ENCODE measurements at places on chromosomes 4 and X.

DNA sequence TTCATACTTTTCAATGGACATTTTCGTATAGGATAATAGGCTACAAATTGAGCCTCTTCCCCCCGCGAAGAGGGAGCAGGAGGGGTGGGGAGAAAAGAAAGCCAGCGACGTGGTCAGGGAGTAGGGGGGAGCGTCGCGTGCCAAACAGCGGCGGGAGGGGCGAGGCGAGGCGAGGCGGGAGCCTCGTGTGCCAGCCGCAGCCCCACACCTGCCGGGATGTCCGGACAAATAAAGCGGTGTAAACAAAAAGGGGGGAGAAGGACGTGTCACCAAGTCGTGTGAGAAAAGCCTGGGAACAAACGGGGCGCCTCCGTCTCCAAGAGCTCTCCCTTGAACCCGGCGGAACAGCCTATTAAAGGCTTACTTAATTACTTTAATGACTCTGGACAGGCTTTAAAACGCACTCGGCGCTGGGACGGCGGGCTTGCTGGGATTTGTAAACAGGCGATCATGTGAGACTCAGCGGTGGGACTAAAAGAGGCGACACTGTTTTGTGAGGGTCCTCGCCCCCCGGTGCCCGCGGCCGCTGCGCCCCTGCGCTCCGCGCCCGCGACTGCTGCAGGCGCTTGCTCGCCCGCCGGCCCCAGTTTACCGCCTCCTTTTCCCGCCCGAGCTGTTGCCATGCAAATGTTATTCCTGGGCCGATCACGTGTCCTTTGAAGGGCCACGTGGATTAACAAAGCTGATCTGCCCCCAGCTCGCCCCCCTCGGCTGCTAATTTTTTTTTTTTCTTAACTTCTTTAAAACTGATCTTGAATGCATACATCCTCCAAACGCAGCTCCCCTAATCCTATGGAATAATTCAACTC, at the start of gene HELT:
Gene HELT (plus strand): TSS at position 527 of the 809 bp plus-strand sequence. CDS start 439 bp downstream, outside the sequence.
- DNase-seq = no peak

- DNase-seq = no peak
Observed at GRCh38 chr4:30746735-30747134, 26.6 kb downstream of the PCDH7 start.

DNA sequence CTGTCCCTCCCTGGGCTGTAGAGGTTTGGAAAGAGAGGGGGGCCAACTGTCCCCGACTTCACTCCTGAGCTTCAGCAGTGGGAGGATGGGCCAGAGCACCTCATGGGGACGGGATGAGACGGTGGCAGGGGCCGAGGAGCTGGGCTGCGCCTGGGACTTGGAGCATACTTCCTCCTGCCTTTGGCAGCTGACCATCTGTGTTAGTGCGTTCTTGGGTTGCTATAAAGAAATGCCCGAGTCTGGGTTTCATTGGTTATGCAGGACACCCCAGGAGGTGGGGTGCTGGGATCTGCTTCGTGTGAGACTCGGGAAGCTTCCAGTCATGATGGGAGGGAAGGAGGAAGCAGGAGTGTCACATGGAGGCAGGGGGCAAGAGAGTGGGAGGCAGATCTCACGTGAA, 7.4 kb downstream of the PSAPL1 start:
- DNase-seq = no peak

DNA sequence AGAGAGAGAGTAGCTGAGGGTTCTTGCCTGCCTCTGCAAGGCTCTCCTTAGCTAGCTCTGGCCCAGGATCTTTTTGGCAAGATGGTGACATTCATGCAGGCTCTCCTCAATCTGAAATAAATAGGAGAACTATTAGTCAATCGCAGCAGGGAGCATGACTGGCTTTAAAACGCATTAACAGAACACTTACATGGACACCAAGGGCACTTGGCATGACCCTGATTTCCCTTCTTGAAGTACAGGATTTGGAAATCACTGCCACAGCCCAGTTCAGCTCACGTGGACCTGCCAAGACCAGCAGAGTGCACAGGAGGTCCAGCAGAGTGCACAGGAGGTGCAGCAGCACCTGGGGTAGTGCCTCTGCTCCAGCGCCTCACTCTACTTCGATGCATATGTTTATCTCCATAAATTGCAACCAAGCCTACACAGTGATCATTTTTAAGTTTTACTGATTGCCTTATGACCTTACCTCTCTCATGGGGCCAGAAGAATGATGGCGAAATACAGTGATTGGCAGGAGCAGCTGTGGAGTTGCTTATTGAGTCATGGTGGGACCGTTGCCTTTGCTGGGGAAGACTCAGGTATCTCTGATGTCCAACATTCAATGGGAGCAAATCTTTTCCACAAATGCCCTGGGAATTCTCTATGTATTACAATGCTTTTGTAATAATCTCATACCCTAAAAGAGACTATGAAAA, 122.4 kb downstream of the SYNPO2 start:
- DNase-seq = no peak

GRCh38 chr4:610411-611261, 14.7 kb upstream of the PDE6B start:
- DNase-seq = no peak

GRCh38 chr4:121182296-121182695, 18.2 kb upstream of the TNIP3 start:
- no peak for DNase-seq

GRCh38 chr4:144501231-144501780, 144.7 kb upstream of the HHIP start:
- no peak for DNase-seq

DNA sequence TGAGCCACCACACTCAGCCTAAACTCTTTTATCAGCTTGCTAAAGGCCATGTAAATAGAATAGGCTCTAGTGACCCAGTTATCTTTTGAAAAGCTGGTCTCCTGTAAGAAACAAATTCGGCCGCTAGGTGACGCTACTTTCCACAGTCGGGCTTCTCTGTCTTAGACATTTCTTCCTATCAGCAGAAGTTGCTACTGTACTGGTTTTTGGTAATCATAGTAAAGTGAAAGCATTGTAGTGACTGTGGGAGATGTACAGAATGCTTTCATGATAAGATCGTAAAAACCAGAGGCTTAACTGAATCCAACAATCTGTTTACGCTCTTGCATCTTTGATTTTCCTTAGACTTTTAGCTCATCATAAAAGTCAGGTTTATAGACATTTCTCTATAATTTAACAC, 82.6 kb downstream of the GK start:
- peak; percentile 58 for DNase-seq

All from activated T-cell treated with anti-CD3 and anti-CD28 coated beads for 48 hours (primary cell).